ENCODE measurements at places on chromosomes 16 and 17.

DNA sequence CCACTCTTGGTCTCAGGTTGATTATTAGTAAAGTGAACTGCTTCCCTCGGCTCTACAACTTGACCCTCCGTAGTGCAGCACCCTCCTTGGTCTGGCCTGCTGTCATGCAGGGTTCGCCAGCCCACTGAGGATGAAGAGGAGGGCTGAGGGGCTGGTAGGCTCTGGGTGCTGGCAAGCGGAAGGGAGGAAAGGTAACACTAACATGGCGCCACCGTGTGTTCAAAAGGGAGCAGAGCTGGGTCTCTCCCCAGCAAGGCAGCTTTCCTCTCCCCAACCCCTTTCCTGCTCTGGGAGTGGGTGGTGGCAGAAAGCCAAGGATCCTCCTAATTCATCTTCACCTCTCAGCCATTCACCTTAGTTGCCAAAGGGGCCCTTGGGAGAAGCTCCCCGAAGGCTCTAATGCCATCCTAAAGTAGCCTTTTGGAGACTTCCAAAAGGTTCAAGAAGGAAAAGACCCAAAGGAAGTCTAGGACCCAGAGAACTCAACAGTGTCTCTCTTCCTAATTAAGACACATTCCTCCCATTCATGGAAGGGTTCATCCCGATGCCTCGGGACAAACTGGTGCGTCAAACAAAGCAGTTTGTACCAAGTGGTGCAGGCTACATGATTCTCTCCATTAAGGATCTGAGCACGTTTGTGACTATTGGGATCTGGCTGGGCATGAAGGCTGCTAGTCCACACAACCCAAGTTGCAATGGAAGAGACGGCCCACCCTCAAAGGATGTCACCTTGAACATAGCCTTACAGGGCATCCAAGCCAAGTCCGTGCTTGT, 90.8 kb upstream of the TOB1 start:
- peak; percentile 74 for DNase-seq

- DNase-seq, result no peak
These were observed 435 bp downstream of the RPRML start for GRCh38 chr17:46978489-46979146.

GRCh38 chr17:4364622-4365041, 1.8 kb downstream of the UBE2G1 start:
- no peak for DNase-seq

- no peak for DNase-seq
These were observed 685 bp downstream of the FASN start for GRCh38 chr17:82097184-82097918.

GRCh38 chr17:79220713-79221291, 146.2 kb downstream of the ENGASE start:
- DNase-seq, result peak; percentile 27

DNA sequence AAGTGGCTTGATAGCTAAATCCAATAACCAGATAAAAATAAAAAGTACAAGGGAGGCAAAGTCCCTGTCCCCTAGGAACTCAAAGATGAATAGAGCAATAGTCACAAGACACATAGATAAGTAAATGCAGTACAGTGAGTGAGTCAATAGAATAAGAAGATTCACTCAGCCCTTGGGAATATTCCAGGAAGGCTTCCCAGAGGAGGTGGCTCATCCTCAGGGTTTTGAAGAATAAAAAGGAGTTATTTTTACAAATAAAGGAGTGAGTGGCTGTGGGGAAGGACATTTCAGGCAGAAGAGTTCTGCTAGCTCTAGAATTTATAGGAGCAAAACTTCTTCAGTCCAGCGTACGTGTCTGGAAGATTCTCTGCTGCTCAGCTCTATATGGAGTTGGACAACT, 177.4 kb upstream of the SDK2 start:
- DNase-seq, result no peak

GRCh38 chr17:81239714-81240555, 817 bp downstream of the NDUFAF8 start:
- DNase-seq, result no peak

- DNase-seq, result peak; percentile 82
These were observed 12.6 kb upstream of the ASGR1 start for GRCh38 chr17:7191571-7192270.

DNA sequence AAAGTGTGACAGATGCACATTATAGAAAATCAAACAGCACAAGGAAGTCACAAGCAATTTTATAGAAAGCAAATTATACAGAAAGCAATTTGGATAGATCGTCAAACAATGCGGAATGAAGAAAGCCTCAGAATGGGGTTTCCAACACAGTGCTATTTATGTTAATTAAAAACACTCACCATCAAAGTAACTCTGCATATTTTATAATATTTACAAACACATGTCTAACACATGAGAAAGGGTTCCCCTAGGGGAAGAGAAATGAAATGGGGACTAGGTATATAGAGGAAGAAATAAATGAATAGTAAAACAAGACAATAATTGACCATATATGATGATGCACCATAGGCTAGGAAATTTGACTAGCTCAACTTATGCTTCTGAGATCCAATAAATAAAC, 171.2 kb upstream of the XYLT1 start:
- DNase-seq, result no peak

GRCh38 chr17:75273977-75274708, 3.1 kb upstream of the MIF4GD start:
- no peak for DNase-seq

GRCh38 chr16:78768718-78769117, 669.3 kb downstream of the WWOX start:
- DNase-seq, result no peak

GRCh38 chr17:75950421-75950820, 9.6 kb upstream of the FBF1 start:
- no peak for DNase-seq

GRCh38 chr17:2253768-2254406, 49.7 kb downstream of the SMG6 start:
- no peak for DNase-seq

GRCh38 chr16:57640612-57641011, 12.2 kb downstream of the ADGRG1 start:
- no peak for DNase-seq

GRCh38 chr16:56641166-56641565, 2.7 kb downstream of the MT1A start:
- DNase-seq, result no peak

GRCh38 chr17:43372273-43372911, 26.4 kb upstream of the ARL4D start:
- DNase-seq, result no peak

DNA sequence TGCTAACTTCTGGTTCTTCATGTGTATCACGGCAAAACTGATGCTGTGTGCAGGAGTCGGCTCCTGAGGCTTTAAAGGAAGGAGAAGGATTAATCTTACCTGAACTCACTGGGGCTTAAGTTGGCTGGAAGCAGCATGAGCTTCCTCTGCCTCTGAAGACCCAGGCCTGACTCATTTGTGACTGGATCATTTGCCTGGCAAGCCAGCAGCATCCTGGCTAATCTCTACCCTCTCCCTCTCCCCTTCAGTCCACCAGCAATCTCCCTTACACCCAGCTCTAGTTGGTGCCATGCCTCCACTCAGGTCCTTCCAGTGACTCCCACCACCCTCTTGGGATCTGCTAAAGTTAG, 150.3 kb downstream of the IRX3 start:
- DNase-seq, result no peak

DNA sequence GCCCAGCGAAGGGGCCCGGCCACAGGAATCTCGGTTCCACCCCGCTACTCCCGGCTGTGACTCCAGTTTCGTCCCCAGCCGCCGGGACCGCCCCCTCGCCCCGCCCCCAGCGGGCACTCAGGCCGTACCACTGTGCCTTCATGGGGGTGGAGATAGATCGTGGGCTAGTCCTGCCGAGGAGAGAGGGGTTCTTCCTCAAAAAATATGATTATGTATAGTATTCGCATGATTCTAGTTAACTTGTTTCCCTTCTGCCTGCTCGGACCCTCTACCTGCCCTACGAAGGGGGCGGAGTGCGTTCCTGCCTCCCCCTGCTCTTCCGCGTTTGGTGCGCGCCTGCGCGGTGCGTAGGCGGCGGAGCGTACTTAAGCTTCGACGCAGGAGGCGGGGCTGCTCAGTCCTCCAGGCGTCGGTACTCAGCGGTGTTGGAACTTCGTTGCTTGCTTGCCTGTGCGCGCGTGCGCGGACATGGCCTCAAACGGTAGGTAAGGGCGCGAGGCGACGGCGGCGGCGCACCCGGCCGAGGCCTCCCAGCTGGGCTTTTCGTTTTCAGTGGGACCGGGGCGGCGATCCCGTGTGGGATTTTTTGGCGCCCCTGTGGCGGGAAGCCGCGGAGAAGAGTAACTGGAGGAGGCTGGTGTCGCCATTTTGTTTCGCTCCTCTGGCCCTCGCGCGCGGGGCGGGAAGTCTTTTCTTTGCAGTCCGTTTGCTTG, at the start of gene FUS:
Gene FUS (plus strand): TSS at position 393 of the 713 bp plus-strand sequence. CDS start 76 bp downstream, at position 469.
- peak; percentile 53 for DNase-seq

- DNase-seq, result no peak
These were observed 591 bp upstream of the SLFN5 start for GRCh38 chr17:35242158-35242804.

- DNase-seq, result no peak
These were observed 124.6 kb upstream of the TMEM97 start for GRCh38 chr17:28194382-28194781.

DNA sequence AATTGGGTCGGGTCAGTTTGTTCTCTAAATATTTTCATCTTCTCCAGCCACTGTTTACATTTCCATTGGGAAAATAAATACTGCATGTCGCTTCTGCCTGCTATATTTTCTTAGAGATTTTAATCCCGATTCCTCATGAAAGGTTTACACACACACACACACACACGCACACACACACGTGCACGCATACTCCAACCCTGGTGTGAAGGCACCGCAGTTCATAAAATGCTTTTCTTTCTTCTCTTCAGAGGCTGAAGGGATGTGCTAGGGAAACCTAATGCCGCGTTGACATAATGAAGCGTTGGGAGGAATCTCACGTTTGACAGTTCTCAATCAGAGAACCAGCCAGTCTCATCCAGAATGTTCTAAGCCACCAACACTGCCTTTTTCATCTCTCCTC, 222.9 kb upstream of the IRX3 start:
- DNase-seq, result no peak

GRCh38 chr17:954431-955164, 25.0 kb downstream of the NXN start:
- no peak for DNase-seq

DNA sequence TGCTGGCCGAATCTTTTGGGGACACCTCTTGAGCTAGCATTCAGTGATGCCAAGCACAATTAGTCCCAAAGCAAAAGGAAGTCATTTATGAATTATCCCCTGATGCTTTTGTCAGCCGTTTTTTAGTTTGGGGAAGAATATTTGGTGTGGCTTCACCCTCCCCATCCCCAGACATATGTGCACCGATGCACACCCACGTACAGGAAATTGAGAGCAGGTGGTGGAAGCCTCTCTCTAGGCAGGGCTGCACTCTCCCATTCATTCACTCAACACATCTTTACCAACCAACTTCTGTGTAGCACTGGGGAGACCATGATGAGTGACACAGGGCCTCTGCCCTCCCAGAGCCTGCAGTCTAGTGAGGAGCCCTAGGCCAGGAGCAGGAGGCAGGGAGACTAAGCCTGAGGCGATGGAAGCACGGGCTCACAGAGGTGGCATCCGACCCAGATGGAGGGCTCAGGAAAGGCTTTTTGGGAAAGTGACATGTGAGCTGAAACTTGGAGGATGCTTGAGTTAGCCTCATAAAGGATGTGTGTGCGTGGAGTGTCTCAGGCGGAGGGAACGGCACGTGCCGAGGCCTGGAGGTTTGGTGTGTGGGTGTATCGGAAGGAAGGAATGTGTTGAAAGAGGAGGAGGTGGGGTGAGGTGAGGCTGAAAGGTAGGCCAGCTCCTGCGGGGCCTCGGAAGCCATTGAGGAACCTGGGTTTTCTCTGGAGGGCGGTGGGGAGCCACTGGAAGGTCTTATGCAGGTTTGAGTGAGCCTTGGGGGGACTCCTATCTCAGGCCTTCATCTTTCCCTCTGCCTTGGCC, 43.8 kb downstream of the PSME3IP1 start:
- DNase-seq, result no peak

- DNase-seq, result no peak
These were observed 14.4 kb upstream of the ALDH3A1 start for GRCh38 chr17:19762515-19762961.

DNA sequence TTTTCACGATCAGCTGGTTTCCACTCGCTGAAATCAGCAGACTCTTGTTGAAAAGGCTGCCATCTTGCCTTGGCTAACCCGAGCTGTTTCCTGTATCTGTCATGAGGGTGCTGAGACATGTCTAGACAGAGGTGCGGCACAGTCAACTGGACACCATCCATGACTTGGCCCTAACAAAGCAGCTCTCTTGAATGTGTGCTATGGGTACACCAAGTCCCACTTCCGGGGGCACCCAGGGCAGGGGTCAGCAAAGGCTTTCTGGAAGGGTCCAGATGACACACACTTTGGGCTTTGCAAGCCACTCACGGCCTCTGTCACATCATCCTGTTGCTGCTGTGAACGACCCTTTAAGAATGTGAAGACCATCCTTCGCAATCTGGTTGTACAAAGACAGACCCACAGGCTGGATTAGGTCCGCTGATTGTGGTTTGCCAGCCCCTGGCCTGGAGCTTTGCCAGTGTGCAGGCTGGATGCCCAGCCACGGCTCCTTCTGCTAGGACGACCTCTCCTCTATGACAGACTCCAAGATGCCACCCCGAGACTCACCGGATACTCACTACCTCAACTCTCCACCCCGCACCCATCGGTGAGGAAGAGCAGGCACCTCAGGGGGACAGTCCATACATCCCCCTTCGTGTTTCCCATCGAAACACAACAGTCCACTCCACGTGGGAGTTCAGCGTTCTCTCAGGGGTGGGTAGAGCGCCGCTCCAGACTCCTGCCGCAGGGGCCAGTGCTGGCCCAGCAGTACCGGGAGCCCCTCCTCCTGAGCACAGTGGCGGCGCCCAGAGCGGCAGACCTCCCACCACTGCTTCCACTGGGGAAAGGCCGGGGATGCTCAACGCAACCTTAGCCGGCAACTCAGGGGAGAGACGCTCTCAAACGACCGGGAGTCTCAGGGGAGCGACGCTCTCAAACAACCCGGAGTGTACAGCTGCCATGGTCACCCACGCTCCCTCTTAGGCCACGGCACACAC, 123.5 kb downstream of the ANKRD11 start:
- DNase-seq, result no peak

- DNase-seq, result no peak
These were observed 202.5 kb downstream of the C16orf78 start for GRCh38 chr16:49576173-49576494.

GRCh38 chr17:50301891-50302584, 27.8 kb downstream of the TMEM92 start:
- no peak for DNase-seq

DNA sequence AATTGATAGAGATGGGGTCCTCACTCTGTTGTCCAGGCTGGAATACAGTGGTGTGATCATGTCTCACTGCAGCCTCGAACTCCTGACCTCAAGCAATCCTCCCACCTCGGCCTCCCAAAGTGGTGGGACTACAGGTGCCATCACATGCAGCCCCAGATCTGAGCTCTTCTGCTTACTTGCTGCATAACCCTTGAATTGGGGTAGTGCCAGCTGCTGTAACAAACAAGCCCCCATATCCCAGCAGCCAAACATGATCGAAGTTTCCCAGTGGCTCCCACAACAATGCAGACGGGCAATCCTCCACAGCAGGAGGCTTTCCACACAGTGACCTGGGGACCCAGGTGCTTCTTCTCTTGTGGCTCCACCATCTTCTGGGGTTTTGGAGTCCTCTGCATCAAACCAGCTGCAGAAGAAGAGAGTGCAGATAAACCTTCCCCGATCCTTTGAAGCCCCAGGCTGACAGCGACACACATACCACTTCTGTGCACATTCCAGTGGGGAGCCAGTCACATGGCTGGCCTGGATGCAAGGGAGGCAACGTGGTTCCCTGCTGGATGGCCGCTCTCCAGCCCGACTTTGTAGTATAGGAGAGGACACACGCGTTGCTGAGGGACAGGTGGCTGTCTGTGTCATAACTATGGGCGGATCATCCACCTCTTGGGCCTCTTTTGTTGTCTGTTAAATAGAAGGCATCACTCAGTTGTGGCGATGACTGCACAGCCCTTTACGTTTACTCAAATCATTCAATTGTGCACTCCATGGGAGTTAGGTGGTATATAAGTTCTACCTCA, 16.7 kb downstream of the SBK1 start:
- no peak for DNase-seq
